ENCODE measurements at places on chromosomes 12 and 14.

GRCh38 chr12:112153893-112154219 lies 28.5 kb downstream of the TRAFD1 start:
- no peak for DNase-seq

DNA sequence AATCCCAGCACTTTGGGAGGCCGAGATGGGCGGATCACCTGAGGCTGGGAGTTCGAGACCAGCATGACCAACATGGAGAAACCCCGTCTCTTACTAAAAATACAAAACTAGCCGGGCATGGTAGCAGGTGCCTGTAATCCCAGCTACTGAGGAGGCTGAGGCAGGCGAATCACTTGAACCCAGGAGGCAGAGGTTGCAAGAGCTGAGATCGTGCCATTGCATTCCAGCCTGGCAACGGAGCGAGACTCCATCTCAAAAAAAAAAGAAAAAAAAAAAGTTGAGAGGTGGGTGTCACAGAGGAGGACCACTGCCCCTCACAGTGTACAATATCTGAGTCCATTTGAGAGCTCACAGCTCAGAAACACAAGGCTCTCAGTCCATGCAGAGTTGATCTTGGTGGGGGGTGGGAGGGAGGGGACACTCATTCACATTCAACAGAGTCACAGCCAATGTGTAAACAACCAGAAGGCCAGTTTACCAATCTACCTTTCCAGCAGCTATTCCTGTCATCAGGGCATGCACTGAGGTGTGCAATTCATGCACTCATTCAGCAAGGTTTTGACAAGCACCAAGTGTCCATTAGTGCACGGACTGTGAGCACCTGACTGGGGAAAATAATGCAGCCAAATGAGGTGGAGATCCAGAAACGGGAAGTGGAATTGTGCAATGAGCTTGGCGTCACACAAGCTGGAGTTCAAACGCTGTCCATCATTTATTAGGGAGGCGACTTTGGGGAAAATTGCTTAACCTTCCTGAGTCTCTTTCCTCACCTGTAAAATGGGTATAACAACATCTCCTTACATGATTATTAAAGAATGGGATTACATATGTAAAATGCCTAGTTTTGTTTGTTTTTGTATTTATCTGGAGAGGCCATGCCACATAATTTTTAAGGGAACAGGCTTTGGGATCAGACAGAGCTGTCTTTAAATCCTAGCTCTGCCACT lies 4.4 kb upstream of the EIF5 start:
- no peak for DNase-seq

- no peak for DNase-seq
Observed at GRCh38 chr14:99595034-99595433, 9.0 kb downstream of the CCDC85C start.

GRCh38 chr14:68508581-68508980 lies 284.3 kb downstream of the ZFP36L1 start:
- no peak for DNase-seq

GRCh38 chr12:114241973-114242434 lies 163.9 kb downstream of the TBX5 start:
- no peak for DNase-seq

DNA sequence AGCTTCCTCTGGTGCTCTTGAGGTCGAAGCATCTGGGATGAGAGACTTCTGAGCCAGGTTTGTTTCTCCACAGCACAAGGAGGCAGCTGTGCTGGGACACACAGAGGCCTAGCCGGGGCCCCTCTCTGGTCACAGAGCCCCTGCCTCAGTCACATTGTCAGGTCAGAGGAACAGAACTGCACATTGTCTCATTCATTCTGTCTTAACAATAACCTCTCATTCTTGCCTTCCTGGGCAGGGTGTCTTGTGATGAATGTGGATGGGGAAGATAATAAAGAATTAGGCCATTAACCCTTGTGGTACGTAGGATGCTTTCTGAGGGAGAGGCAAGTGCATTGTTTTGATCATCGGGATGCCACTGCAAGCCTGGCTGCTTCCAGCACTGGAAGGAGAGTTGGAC lies 29.8 kb downstream of the FNTB start:
- no peak for DNase-seq

DNA sequence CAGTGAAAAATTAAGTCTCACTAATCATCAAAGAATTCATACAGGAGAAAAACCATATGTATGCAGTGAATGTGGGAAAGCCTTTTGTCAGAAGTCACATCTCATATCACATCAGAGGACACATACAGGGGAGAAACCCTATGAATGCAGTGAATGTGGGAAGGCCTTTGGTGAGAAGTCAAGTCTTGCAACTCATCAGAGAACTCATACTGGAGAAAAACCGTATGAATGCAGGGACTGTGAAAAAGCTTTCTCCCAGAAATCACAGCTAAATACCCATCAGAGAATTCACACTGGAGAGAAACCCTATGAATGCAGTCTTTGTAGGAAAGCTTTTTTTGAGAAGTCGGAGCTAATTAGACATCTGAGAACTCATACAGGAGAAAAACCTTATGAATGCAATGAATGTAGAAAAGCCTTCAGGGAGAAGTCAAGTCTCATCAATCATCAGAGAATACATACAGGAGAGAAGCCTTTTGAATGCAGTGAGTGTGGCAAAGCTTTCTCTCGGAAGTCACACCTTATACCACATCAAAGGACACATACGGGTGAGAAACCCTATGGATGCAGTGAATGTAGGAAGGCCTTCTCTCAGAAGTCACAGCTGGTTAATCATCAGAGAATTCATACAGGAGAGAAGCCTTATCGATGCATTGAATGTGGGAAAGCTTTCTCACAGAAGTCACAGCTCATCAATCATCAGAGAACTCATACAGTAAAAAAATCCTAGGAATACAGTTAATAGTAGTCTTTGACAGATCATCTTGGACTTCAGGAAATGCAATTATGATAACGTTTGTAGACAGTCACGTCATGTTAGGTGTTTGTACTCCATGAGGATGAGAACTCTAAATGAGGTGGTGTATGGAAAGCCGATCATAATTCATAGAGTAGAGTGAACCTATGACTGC lies 21.1 kb downstream of the ZNF84 start:
- DNase-seq = no peak

GRCh38 chr14:94961386-94962165 lies 191.7 kb upstream of the GSC start:
- DNase-seq = no peak

DNA sequence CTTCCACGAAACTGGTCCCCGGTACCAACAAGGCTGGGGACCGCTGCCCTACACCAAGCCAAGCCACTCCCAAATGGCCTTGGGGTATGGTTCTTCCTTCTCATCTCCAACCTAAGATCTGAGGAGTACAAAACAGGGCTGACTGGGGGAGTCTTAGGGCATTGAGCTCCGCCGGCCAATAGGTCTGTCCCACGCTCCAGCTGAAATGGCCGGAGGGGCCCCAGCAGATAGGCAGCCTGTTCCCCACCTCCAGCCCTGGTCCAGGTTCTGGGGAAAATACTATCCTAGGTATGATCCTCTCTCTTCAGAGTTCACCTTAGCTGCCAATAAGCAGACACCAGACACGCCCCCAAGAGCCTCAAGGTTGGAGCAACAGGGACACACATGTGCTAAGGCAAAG lies 90.2 kb downstream of the ACTN1 start:
- no peak for DNase-seq
